ENCODE measurements at places on chromosomes 1 and 21.
A peak's percentile ranks its signal among the peaks of the same experiment; 100 is the strongest.

- DNase-seq: no peak
Measured at GRCh38 chr1:28197682-28198415, 21.4 kb upstream of the PTAFR start.

GRCh38 chr1:156196445-156196844 is 2.5 kb downstream of the SLC25A44 start:
- no peak for DNase-seq

DNA sequence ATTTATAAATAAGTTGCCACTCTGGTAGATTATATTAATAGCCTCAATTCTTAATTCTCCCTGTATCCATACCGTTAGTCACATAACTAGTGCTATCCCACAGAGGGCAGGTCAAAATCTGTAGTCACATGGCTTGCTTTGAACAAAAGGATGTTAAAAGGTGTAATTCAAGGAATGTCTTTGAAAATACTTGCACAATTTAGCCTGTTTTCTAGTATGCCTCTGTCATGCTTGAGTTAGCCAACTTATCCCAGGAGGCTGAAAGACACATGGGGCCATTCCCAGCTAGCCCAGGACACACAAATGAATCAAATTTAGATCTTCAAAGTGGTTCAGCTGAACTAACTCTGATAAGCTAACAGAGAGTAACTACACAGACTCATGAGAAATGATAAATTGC is 758.5 kb upstream of the NEGR1 start:
- DNase-seq: no peak

- DNase-seq: peak; percentile 67
Measured at GRCh38 chr1:162882248-162882674, 21.3 kb upstream of the CCDC190 start.

GRCh38 chr21:40568807-40569206 is 278.2 kb downstream of the DSCAM start:
- no peak for DNase-seq

GRCh38 chr1:208026880-208027438 is 116.0 kb upstream of the CD34 start:
- no peak for DNase-seq

- DNase-seq: no peak
Measured at GRCh38 chr1:234518876-234519275, 39.9 kb upstream of the TARBP1 start.

- DNase-seq: no peak
Measured at GRCh38 chr1:5494518-5494917, 497.7 kb downstream of the NPHP4 start.

- no peak for DNase-seq
Measured at GRCh38 chr1:90705956-90706355, 11.1 kb downstream of the BARHL2 start.

DNA sequence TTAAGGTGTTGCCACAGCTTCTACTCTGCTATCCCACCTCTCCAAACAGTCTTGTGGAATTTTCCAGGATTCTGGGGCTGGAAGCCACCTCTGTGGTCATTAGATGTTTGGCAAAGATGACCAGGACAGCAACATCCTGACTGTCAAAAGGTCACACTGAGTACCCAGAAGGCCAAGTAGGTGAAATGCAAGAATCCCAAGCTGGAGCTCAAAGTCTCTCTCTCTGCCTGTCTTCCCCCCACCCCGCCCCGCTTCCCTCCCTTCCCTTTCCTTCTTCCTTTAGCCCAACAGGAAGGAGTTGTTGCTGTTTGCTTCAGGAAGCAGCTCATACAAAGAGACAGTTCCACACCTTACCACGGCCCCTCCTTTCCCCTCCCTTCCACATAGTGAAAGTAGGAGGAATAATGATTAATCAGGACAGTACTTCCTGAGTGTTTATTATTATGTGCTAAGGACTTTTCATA is 75.6 kb upstream of the SLC2A1 start:
- no peak for DNase-seq

GRCh38 chr1:42463921-42464320 is 835 bp downstream of the CCDC30 start:
- no peak for DNase-seq

- no peak for DNase-seq
Measured at GRCh38 chr1:156504438-156504813, 3.9 kb upstream of the MEF2D start.

- DNase-seq: peak; percentile 73
Measured at GRCh38 chr21:41766883-41767605, at the start of gene RIPK4. Gene RIPK4 (minus strand): TSS chr21:41767052. CDS start chr21:41767041, 11 bp downstream.

GRCh38 chr1:54609301-54609921 is 13.9 kb downstream of the FAM151A start:
- no peak for DNase-seq

DNA sequence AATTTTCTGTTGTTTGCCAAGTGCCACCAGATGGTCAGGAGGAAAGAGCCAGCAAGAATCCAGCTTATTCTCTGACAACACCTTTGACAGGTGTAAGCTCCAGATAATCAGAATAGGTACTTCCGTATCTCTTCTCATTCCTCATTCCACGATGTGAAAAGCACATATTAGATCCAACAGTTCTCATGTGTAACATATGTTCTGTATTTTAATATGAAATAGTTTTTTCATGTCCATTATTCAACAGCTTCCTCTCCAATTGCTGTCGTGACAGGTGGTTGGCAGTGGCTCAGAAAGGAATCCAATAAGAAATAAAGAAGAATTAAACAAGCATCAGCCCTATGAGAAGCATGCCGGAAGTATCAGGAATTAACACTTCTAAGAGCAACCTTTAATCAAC is 1624.7 kb downstream of the MRPL39 start:
- DNase-seq: no peak

GRCh38 chr1:234585330-234586055 is 24.5 kb downstream of the IRF2BP2 start:
- DNase-seq: no peak

DNA sequence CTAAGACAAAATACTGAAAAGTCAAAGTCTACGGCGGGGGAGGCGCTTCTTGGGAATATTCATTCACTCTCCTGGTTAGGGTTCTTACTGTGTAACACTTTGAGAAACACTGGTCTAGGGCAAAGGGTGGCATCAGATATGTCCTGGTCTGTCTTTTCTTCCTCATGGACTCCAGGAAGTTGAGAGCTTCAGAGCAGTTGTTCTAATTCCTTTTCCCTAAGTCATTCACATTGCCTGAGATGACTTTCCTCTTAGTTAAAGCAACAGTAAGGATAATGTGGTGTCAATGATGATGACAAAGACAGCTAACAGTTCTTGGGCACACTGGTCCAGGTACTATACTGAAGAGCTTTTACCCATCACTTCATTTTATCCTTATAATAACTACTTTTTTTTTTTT is 27.0 kb downstream of the FGGY start:
- DNase-seq: no peak

DNA sequence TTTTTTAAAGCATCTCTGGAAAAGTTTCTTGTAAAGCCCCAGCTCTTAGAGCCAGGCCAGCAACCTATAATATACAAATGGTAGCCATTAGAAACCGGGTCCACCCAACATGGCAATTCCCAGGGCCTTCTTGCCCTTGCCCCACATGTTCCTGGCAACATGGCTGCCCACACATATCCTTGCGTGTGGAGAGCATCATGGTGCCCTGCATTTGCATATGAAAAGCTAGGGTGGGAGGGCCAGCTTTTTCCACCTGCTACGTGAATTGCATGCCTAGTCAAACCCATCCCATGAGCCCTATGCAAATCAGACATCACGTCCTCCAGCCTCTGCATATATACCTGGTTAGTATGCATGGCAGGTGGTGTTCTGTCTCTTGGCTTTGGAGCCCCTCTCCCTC is 88.2 kb downstream of the RABGAP1L start:
- DNase-seq: no peak

DNA sequence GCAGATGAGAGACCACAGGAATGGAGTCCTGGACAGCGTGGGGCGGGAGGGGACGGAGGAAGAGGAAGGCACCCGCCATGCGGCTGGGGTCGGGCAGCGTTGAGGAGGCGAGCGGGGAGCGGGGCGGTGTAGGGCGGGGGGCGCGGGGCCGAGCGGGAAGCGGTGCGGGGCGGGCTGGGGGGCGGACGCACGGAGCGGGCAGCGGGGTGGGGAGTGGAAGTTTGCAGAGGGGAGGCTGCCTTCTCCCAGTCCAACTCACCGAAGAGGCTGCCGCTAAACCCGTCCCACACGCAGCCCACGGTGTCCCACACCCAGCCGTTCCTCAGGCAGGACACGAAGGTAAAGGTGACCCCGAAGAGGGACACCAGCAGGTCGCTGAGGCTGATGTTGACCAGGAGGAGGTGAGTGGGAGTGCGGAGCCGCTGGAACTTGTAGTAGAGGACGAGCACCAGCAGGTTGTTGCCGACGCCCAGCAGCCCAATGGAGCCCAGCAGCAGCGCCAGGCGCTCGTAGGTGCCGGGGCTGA is 483 bp downstream of the CHML start:
- DNase-seq: peak; percentile 78
